ENCODE measurements at places on chromosomes 5 and 9.

- peaks cover 44% of the 10 kb centered on the region for H3K36me3 ChIP-seq
- H3K27ac ChIP-seq, result peak overlapping the region; percentile 48
- no peaks in the 10 kb centered on the region for H3K27me3 ChIP-seq
- no peak overlapping the region for H3K4me3 ChIP-seq
- DNase-seq, result no peak
Observed at GRCh38 chr5:7622498-7622897, 226.6 kb downstream of the ADCY2 start.

- peaks cover 48% of the 10 kb centered on the region for H3K27me3 ChIP-seq
- no peaks in the 10 kb centered on the region for H3K4me1 ChIP-seq
- no peak overlapping the region for H3K4me3 ChIP-seq
- H3K27ac ChIP-seq, result no peak overlapping the region
Observed at GRCh38 chr9:35938474-35939356, 19.2 kb downstream of the OR2S2 start.

- H3K4me1 ChIP-seq, result peaks cover 8% of the 10 kb centered on the region
- H3K27ac ChIP-seq, result no peak overlapping the region
- H3K36me3 ChIP-seq, result peaks cover 2% of the 10 kb centered on the region
- H3K27me3 ChIP-seq, result no peaks in the 10 kb centered on the region
Observed at GRCh38 chr9:94771096-94771495, 44.6 kb downstream of the AOPEP start.

- H3K36me3 ChIP-seq, result no peaks in the 10 kb centered on the region
- DNase-seq, result no peak
- H3K4me3 ChIP-seq, result no peak overlapping the region
- no peaks in the 10 kb centered on the region for H3K27me3 ChIP-seq
Observed at GRCh38 chr5:34582371-34582770, 73.8 kb upstream of the RAI14 start.

- H3K4me1 ChIP-seq, result no peaks in the 10 kb centered on the region
- H3K36me3 ChIP-seq, result peaks cover 9% of the 10 kb centered on the region
- DNase-seq, result no peak
- no peak overlapping the region for H3K27ac ChIP-seq
- no peaks in the 10 kb centered on the region for H3K27me3 ChIP-seq
Observed at GRCh38 chr5:127558273-127558672, 40.8 kb downstream of the PRRC1 start.

- H3K36me3 ChIP-seq, result no peaks in the 10 kb centered on the region
- H3K4me1 ChIP-seq, result peaks cover 51% of the 10 kb centered on the region
- H3K27me3 ChIP-seq, result peaks cover 26% of the 10 kb centered on the region
- no peak for DNase-seq
Observed at GRCh38 chr9:77649109-77649812, 1.1 kb upstream of the GNA14 start.

DNA sequence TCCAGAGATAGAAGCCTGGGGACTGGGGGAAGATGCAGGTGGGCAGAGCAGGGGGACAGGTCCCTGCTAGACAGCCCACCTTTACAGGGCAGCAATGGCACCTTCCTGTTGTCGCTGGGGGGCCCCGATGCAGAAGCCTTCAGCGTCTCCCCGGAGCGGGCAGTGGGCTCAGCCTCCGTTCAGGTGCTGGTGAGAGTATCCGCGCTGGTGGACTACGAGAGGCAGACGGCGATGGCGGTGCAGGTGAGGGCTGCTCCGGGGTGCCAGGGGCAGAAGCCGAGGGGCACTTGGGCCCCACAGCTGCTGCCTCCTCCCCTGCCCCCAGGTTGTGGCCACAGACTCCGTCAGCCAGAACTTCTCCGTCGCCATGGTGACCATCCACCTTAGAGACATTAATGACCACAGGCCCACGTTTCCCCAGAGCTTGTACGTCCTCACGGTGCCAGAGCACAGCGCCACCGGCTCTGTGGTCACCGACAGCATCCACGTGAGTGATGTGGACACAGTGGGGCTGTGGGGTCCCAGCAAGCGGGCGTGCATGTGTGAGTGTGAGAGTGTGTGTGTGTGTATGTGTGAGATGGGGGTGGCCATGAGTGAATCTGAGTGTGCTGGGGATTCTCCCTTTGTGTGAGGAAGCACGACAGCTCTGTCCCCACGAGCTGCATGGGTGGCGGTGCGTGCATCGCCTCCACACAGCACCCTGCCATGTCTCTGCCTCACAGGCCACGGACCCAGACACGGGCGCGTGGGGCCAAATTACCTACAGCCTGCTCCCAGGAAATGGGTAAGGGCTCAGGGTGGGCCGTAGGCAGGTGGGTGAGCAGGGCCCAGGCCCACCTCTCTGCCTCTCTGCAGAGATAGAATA, 28.4 kb downstream of the CDHR2 start:
- no peak overlapping the region for H3K27ac ChIP-seq
- H3K36me3 ChIP-seq, result no peaks in the 10 kb centered on the region
- DNase-seq, result no peak
- peaks cover 2% of the 10 kb centered on the region for H3K4me1 ChIP-seq
- H3K27me3 ChIP-seq, result peaks cover 11% of the 10 kb centered on the region

DNA sequence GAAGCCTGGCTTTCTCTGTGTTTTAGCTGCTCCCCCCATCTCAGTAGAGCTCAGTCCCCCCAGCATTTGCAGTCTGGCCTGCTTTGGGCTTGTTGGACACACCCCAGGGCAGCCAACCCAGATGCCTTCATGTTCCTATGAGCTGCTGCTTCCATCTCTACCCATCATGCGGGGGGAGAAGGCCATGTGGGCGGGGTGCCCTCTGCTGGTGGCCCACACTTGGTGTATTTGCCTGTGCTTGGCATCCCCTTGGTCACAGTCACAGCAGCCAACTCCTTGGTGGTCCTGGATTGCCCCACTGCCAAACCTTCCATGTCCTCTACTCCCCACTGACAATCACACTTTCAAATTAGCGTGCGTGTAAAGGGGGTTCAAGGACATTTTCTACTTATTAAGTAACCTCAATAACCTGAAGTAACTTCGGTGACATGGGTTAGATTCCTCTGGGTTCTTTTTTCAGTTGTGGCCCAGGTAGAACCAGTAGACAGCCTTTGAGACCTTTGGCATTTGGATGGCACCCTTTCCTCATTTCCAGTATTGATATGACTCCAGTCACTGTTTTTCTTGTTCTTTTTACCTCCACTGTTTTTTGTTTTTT, 42.8 kb downstream of the SNX30 start:
- no peaks in the 10 kb centered on the region for H3K4me1 ChIP-seq
- H3K4me3 ChIP-seq, result no peak overlapping the region
- no peaks in the 10 kb centered on the region for H3K36me3 ChIP-seq
- H3K27ac ChIP-seq, result no peak overlapping the region
- H3K27me3 ChIP-seq, result no peaks in the 10 kb centered on the region

DNA sequence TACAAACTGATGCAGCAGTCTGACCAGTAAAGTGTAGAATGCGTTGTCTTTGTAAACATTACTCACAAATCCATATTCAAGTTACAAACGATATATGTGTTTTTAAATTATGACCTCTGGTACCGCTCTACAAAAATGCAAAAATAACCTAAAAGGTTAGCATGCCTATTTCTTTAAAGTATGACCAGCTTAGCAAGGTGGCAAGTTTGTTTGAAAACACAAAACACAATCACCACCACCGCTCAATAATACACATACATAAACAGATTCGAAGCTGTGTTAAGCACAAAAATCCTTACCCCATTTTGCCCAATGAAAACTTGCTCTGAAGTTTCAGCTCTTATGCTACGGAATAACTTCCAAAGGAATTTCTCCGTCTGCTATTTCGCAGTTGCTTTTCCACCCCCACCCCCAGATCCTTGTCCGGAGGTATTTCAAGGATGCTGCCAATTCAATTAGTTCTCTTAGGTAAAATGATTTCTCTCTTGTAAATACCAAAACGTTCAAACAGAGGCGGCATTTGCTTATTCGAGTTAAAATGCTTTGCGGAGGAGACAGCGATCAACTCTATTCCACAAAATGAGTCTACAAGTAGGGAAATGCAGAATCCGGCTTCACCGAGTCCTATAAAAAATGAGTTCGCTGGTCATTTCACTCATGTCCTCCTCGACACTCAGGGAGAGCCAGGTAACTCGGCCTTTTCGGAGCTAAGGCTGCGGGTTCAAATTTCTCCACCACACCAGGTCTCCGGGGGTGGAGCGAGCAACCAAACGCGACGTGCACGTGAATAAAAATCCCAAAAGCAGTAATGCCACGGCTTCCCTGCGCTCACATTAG, 1.2 kb downstream of the HOMER1 start:
- DNase-seq, result no peak
- H3K27ac ChIP-seq, result peak overlapping the region; percentile 83
- peak overlapping the region; percentile 94 for H3K4me3 ChIP-seq
- no peaks in the 10 kb centered on the region for H3K27me3 ChIP-seq

GRCh38 chr9:112867275-112867991, 23.2 kb downstream of the SLC46A2 start:
- DNase-seq, result peak; percentile 17
- H3K36me3 ChIP-seq, result peaks cover 13% of the 10 kb centered on the region
- H3K4me3 ChIP-seq, result no peak overlapping the region
- H3K27me3 ChIP-seq, result no peaks in the 10 kb centered on the region
- H3K4me1 ChIP-seq, result peaks cover 24% of the 10 kb centered on the region

Data from WTC11 (cell line).